ENCODE measurements at places on chromosomes 4 and X. TPM values are rescaled to one million over a fixed set of nuclear protein-coding genes. Genes with fewer than 3 reads are reported as not detected.

The UGT2B15 gene
- not detected for total RNA-seq

The TMEM255A gene
- total RNA-seq, result 0.72 TPM

The PHKA1 gene
- 17.3 TPM for total RNA-seq

The EPHA5 gene
- total RNA-seq, result 0.17 TPM

The UGT2A1 gene
- not detected for total RNA-seq

The LRP2BP gene
- total RNA-seq, result 2.4 TPM

The PDE6B gene
- total RNA-seq, result 2.1 TPM

The TAF7L gene
- not detected for total RNA-seq

The TCP11X2 gene
- total RNA-seq, result not detected

The STAP1 gene
- 0.22 TPM for total RNA-seq

The VCX2 gene
- total RNA-seq, result not detected

The GAGE12E gene
- not detected for total RNA-seq

The ATP2B3 gene
- not detected for total RNA-seq

The H2BW2 gene
- total RNA-seq, result not detected

The BOD1L1 gene
- total RNA-seq, result 19.0 TPM

The SULT1B1 gene
- 0.57 TPM for total RNA-seq

The SLC39A8 gene
- 5.0 TPM for total RNA-seq

The POU3F4 gene
- not detected for total RNA-seq

The KLHL15 gene
- total RNA-seq, result 6.5 TPM

The ASMT gene
- total RNA-seq, result not detected

The DHRSX gene
- 38.4 TPM for total RNA-seq

The RENBP gene
- total RNA-seq, result 8.9 TPM

The ETNPPL gene
- 18.8 TPM for total RNA-seq

The TCEAL4 gene
- 66.1 TPM for total RNA-seq

The GPR119 gene
- total RNA-seq, result not detected

The PPEF2 gene
- total RNA-seq, result not detected

The HSFX4 gene
- not detected for total RNA-seq

The WFS1 gene
- total RNA-seq, result 70.5 TPM

The LAMTOR3 gene
- total RNA-seq, result 38.9 TPM

The UCHL1 gene
- 4.8 TPM for total RNA-seq

The GYPE gene
- total RNA-seq, result 0.35 TPM

The DCAF4L1 gene
- total RNA-seq, result 0.32 TPM

The PPP1R2C gene
- total RNA-seq, result not detected

The CORIN gene
- total RNA-seq, result 96.8 TPM

The DUX4 gene
- not detected for total RNA-seq

The ATP6AP2 gene
- 42.9 TPM for total RNA-seq

The DACH2 gene
- total RNA-seq, result not detected

The IL2RG gene
- 3.0 TPM for total RNA-seq

The CHRNA9 gene
- total RNA-seq, result not detected

The GLRA3 gene
- total RNA-seq, result not detected

The SATL1 gene
- total RNA-seq, result not detected

The BMPR1B gene
- 1.8 TPM for total RNA-seq

The HPGDS gene
- total RNA-seq, result 3.5 TPM
